Large intestine (tissue), 12 donors: ENCODE measurements at places on chromosomes 1 and 21. TPM values are rescaled to one million over a fixed set of nuclear protein-coding genes. Genes with fewer than 3 reads are reported as not detected.

- peaks cover 49% of the 10 kb centered on the region for H3K36me3 ChIP-seq
- no peaks in the 10 kb centered on the region for H3K4me1 ChIP-seq
- H3K27me3 ChIP-seq: no peaks in the 10 kb centered on the region
Observed at GRCh38 chr1:51799372-51799771, 79.2 kb downstream of the NRDC start.

GRCh38 chr21:25909341-25909740 lies 174.6 kb downstream of the GABPA start:
- H3K36me3 ChIP-seq: peaks cover 10% of the 10 kb centered on the region
- DNase-seq: no peak
- no peak overlapping the region for H3K4me3 ChIP-seq
- H3K4me1 ChIP-seq: peaks cover 20% of the 10 kb centered on the region
- no peak overlapping the region for H3K27ac ChIP-seq

The MTARC1 gene
- polyA plus RNA-seq: 35.7 TPM

GRCh38 chr1:28602536-28603439 lies 10.7 kb downstream of the RAB42 start:
- H3K27me3 ChIP-seq: no peaks in the 10 kb centered on the region
- peak; percentile 54 for DNase-seq
- H3K4me3 ChIP-seq: no peak overlapping the region
- H3K27ac ChIP-seq: no peak overlapping the region
- peaks cover 45% of the 10 kb centered on the region for H3K36me3 ChIP-seq

GRCh38 chr1:153509729-153510354 lies 25.9 kb downstream of the S100A6 start:
- DNase-seq: peak; percentile 41
- H3K36me3 ChIP-seq: no peaks in the 10 kb centered on the region
- peaks cover 22% of the 10 kb centered on the region for H3K4me1 ChIP-seq
- H3K27me3 ChIP-seq: no peaks in the 10 kb centered on the region
- no peak overlapping the region for H3K4me3 ChIP-seq

- DNase-seq: no peak
- no peak overlapping the region for H3K4me3 ChIP-seq
- H3K4me1 ChIP-seq: peaks cover 3% of the 10 kb centered on the region
Observed at GRCh38 chr1:160370561-160371345, 3.9 kb downstream of the NHLH1 start.

GRCh38 chr1:7899741-7900140 lies 40.9 kb downstream of the TNFRSF9 start:
- H3K4me3 ChIP-seq: no peak overlapping the region
- no peaks in the 10 kb centered on the region for H3K27me3 ChIP-seq
- H3K4me1 ChIP-seq: no peaks in the 10 kb centered on the region
- H3K27ac ChIP-seq: no peak overlapping the region
- no peaks in the 10 kb centered on the region for H3K36me3 ChIP-seq

DNA sequence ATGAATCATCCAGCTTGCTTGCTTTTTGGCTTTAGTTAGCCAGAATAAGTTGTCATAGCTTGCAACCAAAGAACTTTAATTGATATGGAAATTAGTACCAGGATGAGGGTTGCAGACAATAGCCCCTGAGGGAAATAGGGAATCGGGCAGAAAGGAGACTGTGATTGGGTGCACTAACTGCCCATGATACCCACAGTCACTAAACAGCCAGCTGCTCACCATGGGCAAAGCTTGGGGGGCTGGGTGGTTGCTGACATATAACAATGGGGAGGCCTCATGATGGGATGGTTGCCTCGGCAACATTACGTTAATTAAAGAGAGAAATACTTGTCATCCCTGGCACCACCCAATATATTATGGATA lies 17.8 kb upstream of the PLA2G2E start:
- no peaks in the 10 kb centered on the region for H3K4me1 ChIP-seq
- H3K27me3 ChIP-seq: no peaks in the 10 kb centered on the region
- no peaks in the 10 kb centered on the region for H3K36me3 ChIP-seq
- no peak for DNase-seq
- H3K27ac ChIP-seq: no peak overlapping the region

The C1orf53 gene
- 8.2 TPM for polyA plus RNA-seq

DNA sequence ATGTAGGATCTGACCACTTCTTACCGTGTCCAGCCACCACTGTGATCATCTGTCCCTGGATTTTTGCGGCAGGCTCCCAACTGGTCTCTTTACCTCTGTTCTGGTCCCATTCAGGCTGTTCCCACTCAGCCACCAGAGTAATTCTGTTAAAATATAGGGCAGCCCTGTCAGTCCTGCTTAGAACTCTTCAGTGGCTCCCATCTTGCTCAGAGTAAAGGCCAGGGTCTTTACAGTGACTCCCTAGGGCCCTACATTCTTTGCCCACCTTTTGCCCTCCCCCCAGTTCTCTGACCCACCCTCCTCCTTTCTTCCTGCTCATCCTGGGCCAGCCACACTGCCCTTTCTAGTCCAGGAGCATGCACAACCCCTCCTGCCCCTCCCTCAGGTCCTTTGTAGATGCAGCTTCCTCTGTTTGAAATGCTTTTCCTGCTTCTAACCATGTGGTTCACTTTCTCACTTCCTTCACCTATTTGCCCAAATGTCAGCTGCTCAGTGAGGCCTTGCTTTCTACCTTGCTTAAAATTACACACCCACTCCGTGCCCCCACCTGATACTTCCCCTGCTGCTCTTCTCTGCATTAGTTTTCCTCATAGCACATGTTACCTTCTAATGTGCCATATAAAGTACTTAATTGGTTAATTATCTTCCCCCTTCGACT lies 7.8 kb downstream of the UBIAD1 start:
- no peak for DNase-seq
- H3K36me3 ChIP-seq: peaks cover 16% of the 10 kb centered on the region
- no peaks in the 10 kb centered on the region for H3K27me3 ChIP-seq
- no peak overlapping the region for H3K4me3 ChIP-seq

DNA sequence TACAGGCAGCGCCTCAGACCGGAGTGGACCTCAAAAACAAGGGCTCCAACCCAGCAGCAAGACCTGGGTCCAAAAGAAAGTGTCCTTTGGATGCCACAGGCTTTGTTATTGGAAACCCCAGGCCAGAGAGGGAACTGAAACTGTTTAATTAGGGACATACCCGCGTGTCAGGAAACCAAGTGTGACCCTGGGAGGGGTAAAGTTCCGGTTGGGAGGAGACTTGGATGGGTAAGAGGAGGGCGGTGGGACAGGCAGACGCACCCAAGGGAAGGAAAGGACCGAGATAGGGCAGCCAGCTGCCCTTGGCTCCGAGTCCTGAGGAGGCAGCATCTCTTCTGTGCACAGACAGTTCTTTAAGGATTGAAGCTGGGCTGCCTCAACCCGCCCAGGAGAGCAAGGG lies 71.4 kb downstream of the CDC7 start:
- no peaks in the 10 kb centered on the region for H3K4me1 ChIP-seq
- no peak overlapping the region for H3K27ac ChIP-seq
- no peak for DNase-seq

The LCE1B gene
- polyA plus RNA-seq: not detected

The LCE2C gene
- not detected for polyA plus RNA-seq

DNA sequence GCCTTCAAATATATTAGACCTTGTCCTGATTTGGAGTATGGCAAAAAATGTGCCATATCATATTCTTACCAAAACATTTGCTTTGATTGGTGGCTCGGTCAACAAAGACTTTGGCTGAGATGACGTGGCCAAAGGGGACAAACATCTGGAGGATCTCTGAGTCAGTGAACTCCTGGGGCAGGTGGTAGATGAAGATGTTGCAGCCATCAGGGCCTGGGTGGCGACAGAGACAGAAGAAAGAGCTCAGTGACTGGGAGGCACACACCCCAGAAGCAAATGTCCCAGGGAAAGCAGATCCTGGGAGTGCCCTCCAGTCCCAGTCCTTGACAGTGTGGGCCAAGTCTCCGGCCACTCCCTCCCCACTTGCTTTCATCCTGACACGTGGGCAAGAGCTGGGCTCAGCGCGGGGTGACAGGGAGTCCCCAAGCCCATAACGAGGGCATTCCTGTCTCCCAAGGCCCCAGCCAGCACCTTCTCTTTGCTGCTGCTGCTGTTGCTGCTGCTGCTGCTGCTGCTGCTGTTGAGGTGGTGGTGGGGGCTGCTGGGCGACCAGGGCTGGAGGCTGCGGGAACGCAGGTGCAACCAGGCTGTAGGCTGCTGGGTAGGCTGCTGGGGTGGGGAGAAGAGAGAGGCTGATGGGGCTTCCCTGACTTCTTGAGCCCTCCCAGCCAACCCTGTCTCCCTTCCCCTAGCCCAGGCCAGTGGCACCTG lies 10.7 kb downstream of the CELF3 start:
- H3K4me1 ChIP-seq: peaks cover 6% of the 10 kb centered on the region
- peaks cover 63% of the 10 kb centered on the region for H3K36me3 ChIP-seq
- no peaks in the 10 kb centered on the region for H3K27me3 ChIP-seq

DNA sequence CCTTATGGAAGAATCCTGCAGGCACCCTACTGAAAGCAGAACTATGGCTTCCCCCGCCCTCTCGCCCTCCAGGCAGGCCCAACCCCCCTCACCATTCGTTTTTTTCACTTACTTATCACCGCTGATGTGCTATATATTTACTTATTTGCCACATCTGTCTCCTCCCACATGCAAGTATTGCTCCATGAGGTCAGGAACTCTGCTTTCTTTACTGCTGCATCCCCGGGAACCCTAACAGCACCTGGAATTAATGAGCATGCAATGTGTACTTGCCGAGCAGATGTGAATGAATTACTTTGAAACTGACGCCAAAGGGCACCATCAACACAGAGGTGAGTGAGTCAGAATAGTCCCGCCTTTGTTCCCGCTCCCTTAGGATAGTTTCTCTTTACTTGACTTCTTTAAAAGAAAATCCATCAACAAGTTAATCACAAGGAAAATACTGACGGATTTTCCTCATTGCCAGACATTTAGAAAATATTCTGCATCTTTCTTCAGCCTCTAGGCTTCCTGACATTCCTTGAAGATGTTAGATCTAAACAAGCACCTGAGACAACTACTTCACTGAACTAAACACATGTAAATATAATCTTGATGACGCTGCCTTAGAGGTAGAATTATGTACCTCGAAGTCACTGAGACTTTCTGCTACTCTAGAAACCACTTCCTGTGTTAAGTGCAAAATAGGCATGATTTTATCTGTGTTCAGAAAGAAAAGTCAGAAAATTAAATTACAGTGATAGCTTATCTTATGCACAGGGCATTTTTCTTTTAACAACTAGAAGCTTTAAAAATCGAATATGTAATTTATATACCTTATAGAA lies 17.5 kb upstream of the RAB4A start:
- H3K27ac ChIP-seq: peak overlapping the region; percentile 90
- DNase-seq: peak; percentile 92
- H3K4me3 ChIP-seq: no peak overlapping the region
- no peaks in the 10 kb centered on the region for H3K36me3 ChIP-seq

DNA sequence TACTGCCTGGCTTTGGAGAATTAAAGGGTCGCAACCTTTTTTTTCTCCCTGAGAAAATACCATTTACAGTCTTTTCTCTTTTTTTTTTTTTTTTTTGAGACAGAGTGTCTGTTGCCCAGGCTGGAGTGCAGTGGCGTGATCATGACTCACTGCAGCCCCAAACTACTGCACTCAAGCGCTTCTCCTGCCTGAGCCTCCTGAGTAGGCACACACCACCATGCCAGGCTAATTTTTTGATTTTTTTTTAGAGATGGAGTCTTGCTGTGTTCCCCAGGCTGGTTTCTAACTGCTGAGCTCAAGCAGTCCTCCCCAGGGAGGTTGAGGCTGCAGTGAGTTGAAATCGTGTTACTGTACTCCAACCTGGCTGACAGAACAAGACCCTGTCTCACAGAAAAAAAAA lies 24.6 kb downstream of the UBE4B start:
- H3K4me1 ChIP-seq: no peaks in the 10 kb centered on the region
- no peaks in the 10 kb centered on the region for H3K27me3 ChIP-seq
- no peak overlapping the region for H3K27ac ChIP-seq
- DNase-seq: no peak
- peaks cover 32% of the 10 kb centered on the region for H3K36me3 ChIP-seq

- H3K27ac ChIP-seq: no peak overlapping the region
- H3K4me1 ChIP-seq: no peaks in the 10 kb centered on the region
- no peaks in the 10 kb centered on the region for H3K27me3 ChIP-seq
- H3K36me3 ChIP-seq: no peaks in the 10 kb centered on the region
- no peak for DNase-seq
- H3K4me3 ChIP-seq: no peak overlapping the region
Observed at GRCh38 chr1:64545118-64545843, 75.4 kb downstream of the CACHD1 start.

DNA sequence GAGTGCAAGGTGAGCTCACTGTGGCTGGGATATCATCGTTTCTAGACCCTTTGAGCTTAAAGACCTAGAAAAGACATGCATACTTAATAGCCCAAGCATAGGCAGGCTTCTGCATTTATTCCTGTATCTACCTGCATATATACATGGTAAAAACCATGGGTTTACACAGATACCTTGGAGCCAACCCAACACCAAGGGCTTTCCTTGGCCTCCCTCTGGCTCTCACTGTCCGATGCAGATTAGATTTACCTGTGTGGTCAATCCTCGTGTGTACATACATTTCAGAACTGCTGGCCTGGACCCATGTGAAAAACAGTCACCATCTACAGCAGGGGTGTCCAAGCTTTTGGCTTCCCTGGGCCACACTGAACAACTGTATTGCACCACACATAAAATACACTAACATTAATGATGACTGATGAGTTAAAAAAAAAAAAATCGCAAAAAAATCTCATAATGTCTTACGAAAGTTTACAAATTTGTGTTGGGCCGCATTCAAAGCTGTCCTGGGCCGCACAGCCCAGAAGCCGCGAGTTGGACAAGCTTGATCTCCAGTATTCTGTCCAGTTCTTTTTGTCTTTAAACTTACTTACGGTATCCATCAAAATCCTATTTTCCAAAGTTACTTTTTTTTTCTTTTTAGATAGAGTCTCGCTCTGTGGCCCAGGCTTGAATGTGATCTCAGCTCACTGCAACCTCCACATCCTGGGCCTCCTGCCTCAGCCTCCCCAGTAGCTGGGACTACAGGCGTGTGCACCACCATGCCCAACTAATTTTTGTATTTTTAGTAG lies 43.5 kb downstream of the WDR4 start:
- H3K36me3 ChIP-seq: peaks cover 17% of the 10 kb centered on the region
- H3K4me3 ChIP-seq: no peak overlapping the region
- H3K27ac ChIP-seq: no peak overlapping the region
- peaks cover 2% of the 10 kb centered on the region for H3K27me3 ChIP-seq
- no peak for DNase-seq
- no peaks in the 10 kb centered on the region for H3K4me1 ChIP-seq

- H3K27me3 ChIP-seq: no peaks in the 10 kb centered on the region
- H3K27ac ChIP-seq: no peak overlapping the region
- H3K4me3 ChIP-seq: no peak overlapping the region
- H3K36me3 ChIP-seq: peaks cover 49% of the 10 kb centered on the region
Observed at GRCh38 chr1:228284148-228284495, 76.3 kb downstream of the OBSCN start.

DNA sequence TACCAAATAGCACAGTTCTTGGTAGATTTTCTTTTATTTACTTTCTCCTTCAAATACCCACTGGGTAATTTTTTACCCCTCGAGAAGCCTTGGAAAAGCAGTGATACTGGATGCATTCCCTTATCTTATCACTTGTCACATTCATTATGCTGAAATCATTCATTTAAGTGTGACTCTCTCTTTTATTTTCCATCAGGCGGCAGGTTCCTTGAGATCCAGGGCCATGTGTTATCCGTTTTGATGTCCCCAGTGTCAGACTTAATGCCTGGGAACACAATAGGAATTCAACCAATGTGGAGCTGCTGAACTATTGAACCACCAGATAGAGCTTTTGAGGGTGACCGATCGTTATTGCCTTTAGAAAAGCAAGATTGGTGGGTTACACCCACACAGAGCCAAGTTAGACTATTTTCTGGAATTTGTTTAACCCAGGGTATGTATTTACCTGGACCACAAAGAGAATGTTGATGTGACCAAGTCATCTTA lies 51.5 kb upstream of the ATP5PO start:
- peaks cover 50% of the 10 kb centered on the region for H3K4me1 ChIP-seq
- no peaks in the 10 kb centered on the region for H3K27me3 ChIP-seq
- H3K36me3 ChIP-seq: no peaks in the 10 kb centered on the region
- no peak overlapping the region for H3K4me3 ChIP-seq
- DNase-seq: peak; percentile 34

The COQ8A gene
- 38.7 TPM for polyA plus RNA-seq
